Stimulated activated CD8-positive, alpha-beta memory T cell treated with anti-CD3 and anti-CD28 coated beads, Interleukin-15, amount 100 ng/mL, for 1 hour (primary cell): ENCODE measurements at places on chromosomes 7 and 10.

DNA sequence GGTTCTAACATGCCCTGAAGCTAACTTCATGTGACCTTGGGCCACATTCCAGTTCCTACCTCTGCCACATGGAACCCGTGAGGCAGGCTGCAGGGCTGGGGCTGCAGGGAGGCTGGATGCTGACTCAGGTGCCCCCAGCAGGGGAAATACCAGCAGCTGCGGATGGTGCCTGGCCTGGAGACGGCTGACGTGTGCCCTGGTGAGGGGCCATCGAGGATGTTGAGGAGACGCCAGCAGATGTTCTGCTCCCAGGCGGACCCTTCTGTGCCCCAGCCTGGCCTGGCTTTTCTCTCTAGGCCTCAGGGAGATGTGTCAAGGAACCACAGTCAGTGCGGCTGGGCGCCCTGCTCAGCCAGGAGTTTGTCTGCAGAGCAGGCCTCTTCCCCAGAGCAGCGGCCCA, 8.8 kb downstream of the BAG3 start:
- no peak for DNase-seq

GRCh38 chr10:114363745-114364454, 40.4 kb downstream of the AFAP1L2 start:
- DNase-seq = no peak

DNA sequence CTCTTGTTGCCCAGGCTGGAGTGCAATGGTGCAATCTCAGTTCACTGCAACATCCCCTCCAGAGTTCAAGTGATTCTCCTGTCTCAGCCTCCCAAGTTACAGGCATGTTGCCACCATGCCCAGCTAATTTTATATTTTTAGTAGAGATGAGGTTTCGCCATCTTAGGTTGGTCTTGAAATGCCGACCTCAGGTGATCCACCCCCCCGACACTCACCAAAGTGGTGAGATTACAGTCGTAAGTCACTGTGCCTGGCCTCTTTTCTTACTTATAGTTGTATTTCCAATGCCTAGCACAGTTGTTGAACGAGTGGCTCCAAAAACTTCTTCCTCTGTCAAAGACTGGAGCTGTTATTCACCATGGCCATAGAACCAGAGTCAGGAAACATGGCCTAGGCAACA, 6.7 kb downstream of the RNF216 start:
- DNase-seq = no peak

DNA sequence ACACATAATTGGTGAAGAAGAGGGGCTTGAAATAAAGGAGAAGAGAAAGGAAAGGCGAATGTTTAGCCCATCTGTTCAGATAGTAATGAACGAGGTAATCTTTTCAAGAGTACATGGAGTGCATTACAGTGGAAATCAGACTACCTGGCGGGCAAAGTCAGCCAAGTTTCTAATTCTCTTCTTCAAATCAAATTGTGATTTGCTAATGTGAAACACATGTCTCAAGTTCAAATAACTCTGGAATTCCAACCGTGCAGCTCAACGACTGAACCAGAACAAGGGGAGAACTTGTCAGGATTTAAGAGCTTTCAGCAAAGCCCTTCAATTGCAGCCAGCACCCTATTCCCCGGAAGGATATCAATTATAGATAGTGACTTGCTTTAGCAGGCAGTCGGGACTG, 216.9 kb downstream of the GLI3 start:
- DNase-seq = no peak

DNA sequence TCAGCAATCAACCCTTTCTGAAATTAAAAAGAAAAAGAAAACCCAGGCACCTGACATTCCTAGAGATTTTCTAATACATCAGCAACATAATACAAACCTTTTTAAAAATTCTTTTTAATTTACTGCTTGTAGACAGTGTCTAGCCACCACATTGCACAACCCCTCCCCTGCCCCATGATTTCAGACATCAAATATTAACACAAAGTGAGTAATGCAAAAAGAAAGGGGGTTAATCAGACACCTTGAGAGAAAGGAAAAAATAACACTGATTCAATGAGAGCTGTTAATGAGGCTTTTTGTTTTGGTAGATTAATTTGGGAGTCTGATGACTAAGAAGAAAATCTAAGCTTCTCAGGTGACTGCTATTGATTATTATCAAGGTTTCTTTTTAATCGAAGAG, 55.3 kb downstream of the SLC25A13 start:
- no peak for DNase-seq

DNA sequence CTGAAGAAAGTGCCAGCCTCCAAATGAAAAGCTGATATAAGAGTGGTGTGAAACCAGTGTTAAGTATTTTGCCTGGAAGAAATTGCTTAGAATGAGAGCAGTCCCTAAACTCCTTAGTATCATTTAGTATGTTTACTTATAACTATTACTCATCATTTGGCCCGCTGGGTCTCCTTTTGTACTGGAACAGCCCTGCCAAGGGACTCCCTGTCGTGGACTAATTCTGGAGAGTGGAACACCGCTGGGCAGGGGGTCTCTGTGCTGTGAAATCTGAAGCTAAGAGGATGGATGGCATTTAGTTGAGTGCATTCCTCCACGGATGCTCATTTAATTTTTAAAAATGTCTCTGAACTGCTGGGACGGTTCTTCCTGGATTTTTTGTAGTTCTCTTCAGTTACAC, 889.9 kb upstream of the C7orf33 start:
- no peak for DNase-seq

GRCh38 chr7:72080341-72080766, 331.8 kb downstream of the CALN1 start:
- DNase-seq = no peak

DNA sequence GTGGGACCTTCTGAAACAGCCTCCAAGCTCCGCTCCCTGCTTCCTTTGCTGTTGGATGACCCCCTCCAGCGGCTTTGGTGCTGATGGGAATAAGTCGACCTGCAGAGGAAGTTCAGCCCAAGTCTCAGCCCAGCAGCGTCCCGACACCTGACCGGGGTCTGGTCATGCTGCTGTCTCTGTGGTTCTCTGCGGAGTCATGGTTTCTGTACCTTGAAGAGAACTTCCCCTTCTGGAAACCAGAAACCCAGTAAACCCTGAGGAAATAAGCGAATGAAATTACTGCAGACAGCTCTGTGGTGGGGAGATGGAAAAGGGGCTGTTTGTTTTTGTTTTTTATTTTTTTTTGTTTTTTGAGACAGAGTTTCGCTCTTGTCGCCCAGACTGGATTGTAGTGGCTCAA, 18.3 kb upstream of the ZNF12 start:
- DNase-seq = no peak

- DNase-seq = no peak
Observed at GRCh38 chr10:126421756-126422256, 33.5 kb upstream of the ADAM12 start.
